ENCODE measurements at places on chromosomes 3 and 15.

DNA sequence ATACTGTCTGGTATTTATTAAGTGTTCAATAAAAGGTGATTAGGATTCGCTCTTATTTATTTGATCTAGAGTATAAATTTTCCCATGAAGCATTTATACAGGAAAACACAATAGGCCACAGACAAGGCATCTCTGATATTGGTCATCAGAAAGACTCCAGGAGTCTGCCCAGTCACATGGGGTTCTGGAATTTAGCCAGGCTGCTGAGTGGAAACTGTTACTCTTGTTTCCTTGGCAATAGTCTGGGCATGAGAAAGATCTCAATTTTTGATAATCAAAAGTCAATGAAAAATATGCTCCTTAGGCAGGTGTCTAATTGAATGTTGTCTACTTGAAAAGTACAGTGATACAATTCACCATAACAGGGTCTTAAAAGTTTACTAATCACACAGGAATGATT, 161.2 kb downstream of the FRMD5 start:
- DNase-seq, result no peak

GRCh38 chr3:120353463-120353862, 4.3 kb upstream of the LRRC58 start:
- no peak for DNase-seq

DNA sequence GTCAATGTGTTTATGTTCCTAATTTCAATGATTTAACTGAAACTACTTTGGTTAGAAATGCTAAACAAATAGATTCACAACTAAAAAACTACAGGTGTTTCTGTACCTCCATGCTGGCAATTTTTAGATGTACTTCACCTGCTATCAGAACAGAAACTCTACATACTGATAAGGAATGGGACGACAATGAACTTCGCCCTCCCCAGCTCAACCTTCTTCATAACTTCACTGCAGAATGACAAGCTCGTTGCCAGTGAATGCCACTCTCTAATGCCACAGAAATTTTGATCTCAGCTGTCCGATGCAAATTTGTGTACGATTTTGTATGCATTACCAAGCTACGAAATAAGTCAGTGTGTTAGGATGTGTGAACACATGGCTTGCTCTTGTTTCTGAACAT, 133.4 kb downstream of the FOXP1 start:
- no peak for DNase-seq

DNA sequence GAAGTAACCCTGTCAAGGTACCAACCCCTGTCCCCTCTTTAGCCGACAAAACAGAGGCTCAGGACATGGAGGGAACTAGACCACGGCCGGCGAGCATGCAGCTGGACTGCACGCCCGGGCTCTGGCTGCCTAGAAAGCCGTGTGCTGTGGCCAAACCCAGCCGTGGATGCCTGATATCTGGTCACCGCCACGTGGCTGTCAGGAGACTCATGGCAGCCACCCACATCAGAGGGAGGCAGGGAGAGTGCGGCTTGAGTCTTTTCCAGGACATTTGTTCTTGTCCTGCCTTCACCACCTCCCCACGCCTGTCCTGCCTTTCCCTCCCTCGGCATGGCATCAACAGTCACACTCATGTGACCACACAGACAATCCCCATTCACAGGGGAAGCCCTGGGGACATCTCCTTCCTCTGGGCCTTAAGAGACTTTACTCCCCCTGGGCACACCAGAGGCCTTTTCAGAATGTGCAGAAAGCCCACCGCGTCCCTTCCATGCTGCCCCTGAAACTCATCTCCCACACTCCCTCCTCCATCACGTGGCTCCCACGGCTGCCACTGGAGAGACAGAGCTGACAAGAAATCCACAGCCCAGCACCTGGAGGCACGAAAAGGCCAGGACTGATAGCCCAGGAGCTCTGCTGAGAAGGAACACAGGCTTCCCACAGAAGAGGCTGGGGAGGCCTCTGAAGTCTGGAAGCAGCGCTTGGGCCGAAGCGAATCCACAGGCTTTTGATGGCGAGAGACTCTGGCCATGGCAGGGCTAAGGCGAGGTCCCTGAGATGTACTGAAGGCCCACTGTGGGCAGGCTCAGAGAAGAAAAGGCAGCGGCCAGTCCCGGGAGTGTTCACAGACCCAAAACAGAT, 71.2 kb upstream of the IQSEC1 start:
- no peak for DNase-seq

GRCh38 chr3:149815321-149815720, 2.3 kb downstream of the RNF13 start:
- no peak for DNase-seq
